NCI-H1092 (cell line): ENCODE measurements at places on chromosomes 5 and 9.

GRCh38 chr5:68372161-68372560 lies 156.6 kb downstream of the PIK3R1 start:
- DNase-seq, result no peak

DNA sequence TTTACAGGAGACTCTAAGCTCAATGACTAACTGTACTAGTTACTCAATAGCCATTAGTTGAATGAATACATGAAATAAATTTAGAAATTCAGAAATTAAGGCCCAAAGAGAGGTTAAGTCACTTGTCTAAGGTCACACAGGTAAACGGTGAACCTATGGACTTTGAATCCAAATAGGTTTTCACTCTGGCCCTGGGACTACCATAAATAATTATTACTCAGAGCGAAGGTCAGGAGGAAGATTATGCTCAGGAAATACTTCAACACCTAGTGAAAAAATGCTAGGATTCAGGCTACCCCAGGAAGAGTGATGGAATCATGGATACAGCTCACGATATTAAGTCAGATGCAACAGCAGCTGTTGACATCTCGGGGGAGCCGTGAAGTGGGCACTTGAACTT lies 417.4 kb downstream of the GABRG2 start:
- DNase-seq, result no peak

DNA sequence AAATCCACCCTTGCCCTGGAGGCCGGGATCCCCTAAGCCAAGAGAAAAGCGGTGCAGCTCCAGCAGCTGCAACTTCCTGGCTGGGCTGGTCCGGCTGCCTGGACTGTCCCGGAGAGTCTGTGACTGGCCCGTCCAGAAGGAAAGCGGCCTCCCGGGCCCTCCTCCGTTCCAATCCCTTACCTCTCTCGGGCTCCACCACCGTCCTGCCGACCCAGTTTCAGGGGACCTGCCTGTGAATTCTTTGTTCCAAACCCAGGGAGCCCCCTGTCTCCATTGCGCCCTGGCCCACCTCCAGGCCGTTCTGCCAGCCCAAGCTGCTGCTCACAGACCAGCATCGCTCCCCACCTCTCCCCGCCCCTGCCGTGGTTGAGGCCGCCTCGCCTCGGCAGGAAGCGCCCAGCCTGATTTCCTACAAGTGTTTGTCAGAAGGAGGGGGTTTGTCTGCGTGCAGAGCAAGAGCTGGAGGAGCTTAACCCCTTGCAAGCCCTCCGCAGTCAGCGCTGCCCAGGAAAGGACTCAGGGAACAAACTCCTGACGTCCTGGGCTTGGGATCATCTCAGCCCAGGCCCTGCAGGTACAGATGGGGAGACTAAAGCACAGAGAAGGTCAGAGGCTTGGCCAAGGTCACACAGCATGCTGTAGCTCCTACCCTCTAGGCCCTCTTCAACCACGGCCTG lies at the start of gene AKNA:
TSS of gene AKNA (minus strand) at position 303 of the 677 bp plus-strand sequence. CDS start 6,649 bp downstream, outside the sequence.
- no peak for DNase-seq

DNA sequence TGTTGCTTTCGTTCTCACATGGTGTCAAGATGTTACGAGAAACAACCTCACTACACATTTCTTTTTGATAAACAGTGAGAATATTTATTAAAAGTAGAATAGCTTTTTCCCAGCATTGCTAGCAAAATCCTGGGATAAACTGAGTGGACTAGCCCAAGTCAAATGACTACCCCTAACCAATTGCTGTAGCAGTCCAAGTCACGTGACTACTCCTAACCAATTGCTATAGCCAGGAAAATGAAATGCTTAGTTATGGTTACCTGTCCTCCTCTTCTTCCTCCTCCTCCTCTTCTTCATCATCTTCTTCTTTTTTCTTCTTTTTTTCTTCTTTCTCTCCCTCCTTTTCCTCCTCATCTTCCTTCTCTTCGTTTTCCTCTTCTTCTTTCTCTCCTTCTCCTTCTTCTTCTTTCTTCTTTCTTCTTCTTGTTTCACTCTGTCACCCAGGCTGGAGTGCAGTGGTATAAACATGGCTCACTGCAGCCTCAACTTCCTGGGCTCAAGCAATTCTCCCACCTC lies 85.4 kb downstream of the PDE8B start:
- DNase-seq, result no peak
